ENCODE measurements at places on chromosomes 6 and 20.

- no peak for DNase-seq
Observed at GRCh38 chr20:62430311-62430853, 3.0 kb upstream of the RBBP8NL start.

GRCh38 chr6:62623846-62624532, 338.0 kb upstream of the KHDRBS2 start:
- no peak for DNase-seq

- DNase-seq = no peak
Observed at GRCh38 chr6:108163267-108163643, 2.6 kb upstream of the NR2E1 start.

- no peak for DNase-seq
Observed at GRCh38 chr20:1721687-1722512, 64.3 kb upstream of the SIRPG start.

- DNase-seq = no peak
Observed at GRCh38 chr6:125678601-125679000, 70.8 kb upstream of the HEY2 start.

GRCh38 chr6:130162421-130162820, 60.3 kb downstream of the SAMD3 start:
- no peak for DNase-seq

DNA sequence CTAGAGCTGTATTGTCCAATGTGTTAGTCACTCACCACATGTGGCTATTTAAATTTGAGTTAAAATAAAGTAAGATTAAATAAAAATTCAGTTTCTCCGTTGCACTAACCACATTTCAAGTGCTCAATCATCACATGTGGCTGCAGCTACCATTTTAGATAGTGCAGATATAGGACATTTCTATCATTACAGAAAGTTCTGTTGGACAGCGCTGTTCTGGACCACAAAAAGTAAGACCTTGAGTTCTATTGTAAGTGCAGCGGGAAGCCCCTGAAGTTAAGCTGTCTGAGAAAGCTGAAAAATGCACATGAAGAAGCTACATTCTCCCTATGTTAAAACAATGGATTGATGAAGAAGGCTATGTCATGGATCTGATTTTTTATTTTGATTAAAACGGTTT, 1.1 kb downstream of the ORC3 start:
- no peak for DNase-seq

- no peak for DNase-seq
Observed at GRCh38 chr6:121436274-121436857, 920 bp downstream of the GJA1 start.

DNA sequence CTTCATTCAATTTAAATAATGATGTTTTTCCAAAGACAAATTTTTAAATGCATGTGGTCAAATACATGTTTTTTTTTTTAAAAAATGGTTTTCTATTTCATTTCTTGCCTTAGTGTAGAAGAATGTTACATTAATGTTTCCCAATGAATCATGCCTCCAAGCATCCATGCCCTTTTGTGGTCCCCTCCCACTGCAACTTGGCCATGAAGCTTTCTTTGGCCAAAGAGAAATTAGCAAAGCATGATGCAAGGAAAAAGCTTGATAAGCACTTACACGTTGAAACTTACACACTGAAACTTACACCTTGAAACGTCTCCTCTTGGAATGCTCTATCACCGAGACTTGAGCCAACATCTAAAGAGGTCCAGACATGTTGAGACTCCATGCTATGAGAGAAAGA, 93.0 kb upstream of the ELOVL5 start:
- no peak for DNase-seq

- no peak for DNase-seq
Observed at GRCh38 chr6:123785039-123785438, 18.6 kb upstream of the NKAIN2 start.

GRCh38 chr6:131424475-131424874, 148.6 kb upstream of the ARG1 start:
- no peak for DNase-seq

GRCh38 chr6:160462116-160462515, 113.9 kb downstream of the SLC22A3 start:
- no peak for DNase-seq

GRCh38 chr6:150761771-150762170, 103.7 kb upstream of the MTHFD1L start:
- DNase-seq = no peak

GRCh38 chr20:2140561-2140960, 38.9 kb downstream of the STK35 start:
- DNase-seq = peak; percentile 54

GRCh38 chr6:149277621-149278020, 39.9 kb upstream of the TAB2 start:
- no peak for DNase-seq

DNA sequence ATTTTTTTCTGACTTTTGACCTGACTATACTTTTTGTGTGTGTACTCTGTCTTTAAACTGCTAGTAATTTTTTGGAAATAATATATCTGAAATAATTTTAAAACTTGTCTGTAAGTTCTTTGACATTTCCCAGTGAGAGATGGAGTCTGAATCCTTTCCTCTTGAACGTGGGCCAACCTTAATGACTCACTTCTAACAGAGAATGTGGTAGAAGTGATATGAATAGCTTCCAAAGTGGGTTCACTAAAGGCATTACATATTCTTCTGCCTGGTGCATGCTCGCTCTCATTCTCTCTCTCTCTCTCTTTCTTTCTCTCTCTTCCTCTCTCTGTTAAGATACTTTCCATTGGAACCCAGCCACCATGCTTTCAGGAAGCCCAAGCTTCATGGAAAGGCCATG, 108.7 kb upstream of the FERMT1 start:
- no peak for DNase-seq

- no peak for DNase-seq
Observed at GRCh38 chr6:6626187-6626586, 37.7 kb downstream of the LY86 start.

- no peak for DNase-seq
Observed at GRCh38 chr20:8255945-8256632, 124.0 kb downstream of the PLCB1 start.

DNA sequence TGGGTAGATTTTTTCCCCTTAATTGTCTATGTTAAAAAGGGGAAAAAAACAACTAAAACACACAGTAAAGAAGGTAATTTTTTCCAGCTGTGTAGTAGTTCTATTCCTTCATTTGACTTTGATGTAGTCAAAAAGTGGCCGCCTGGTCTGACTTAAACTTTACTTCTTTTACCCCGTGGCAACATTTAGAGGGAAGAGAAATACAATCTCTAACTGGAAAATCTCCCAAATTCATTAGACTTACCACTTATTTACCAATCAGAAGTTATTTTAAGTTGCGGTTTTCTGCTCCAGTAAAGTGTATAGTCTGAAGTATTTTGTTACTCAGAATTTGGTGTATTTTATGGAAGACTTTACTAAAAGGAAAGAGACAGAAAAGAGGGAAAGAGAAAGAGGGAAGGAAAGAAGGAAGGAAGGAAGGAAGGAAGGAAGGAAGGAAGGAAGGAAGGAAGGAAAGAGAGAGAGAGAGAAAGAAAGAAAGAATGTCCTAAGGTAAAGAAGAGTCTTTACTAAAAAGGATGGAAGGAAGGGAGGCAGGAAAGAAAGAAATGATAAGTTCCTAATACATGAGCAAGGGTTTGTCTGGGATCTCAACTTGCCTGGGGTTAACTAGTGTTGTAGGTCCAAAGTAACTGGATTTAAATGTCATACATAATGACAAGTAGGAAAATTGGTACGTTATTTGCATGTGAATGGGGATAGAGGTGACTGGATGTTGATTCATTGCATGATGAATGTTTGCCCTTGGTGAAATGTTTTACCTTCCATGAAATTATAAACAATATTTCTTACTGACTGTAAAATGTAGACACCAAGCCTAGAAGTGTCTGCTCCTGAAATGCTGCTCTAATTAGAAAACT, 135.1 kb downstream of the SAMD5 start:
- no peak for DNase-seq

DNA sequence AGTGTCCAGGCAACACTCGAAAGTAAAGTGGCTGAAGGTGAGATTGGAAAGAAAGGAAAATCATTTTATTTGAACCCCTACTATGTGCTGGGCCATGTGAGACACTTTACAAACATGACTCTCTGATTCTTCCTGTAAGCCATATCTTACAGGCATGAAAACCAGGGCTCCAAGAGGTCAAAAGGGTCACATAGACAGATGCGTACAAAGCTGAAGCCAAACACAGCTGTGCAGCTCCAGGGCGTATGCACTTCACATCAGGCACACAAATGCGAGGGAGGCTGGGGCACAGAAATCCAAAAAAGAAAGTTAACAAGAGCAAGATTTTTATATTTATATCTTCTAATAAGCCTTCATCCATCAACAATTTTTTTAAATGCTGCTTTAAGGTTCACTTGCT, 176.5 kb downstream of the PHACTR1 start:
- DNase-seq = no peak

DNA sequence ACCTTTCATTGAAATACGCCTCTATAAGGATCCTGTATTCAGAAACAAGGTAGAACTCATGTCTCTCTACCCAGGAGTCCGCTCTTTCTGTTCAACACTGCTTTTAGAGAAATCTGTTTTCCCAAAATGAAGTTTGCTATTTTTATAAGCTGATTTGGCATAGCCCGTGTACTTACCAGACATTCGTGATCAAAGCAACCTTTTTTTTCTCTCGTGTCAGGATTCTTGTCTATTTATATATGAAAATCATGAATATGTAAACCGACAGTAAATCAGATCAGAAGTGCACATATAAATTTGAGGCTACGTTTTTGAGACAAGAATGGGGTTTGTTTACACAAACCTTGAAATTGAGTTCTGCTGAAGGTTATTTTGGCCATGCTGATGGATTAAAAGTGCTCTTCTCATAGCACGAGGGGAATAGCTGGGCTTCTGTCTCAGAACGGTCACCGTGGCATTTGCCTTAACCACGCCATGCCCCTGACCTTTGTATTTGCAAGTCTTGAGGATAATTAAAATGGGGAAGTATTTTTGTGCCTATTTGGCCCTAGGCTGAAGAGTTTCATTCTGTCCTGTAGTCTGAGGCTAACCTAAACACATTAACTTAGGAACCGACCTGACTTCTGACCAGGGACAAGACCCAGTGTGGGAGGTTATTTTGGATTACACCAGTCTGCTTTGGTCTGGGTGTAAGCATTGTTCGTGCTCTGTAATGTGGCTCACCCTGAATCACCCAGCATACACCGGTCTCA, 118.6 kb downstream of the MAP3K4 start:
- DNase-seq = no peak

- no peak for DNase-seq
Observed at GRCh38 chr6:166344240-166344639, 1.9 kb upstream of the SFT2D1 start.

GRCh38 chr6:62298745-62299392, 12.8 kb upstream of the KHDRBS2 start:
- DNase-seq = no peak

DNA sequence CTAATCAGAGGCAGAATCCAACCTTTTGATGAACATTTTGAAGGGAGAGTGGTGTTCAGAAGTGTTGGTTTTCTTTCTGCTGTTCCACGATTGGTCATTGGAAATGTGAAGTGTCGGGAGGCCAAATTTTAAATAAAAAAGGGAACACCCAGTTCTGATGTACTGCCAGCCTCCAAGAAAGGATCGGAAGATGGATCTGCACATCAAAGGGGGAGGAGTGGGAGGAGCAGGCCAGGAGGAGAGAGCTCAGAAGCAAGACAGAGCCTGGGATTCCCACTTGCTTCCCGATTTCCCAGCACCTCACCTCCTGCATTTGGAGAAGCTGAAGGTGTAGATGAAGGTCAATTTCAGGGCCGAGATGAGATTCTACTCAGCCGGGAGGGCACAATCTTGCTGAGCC, 55.9 kb upstream of the NAA20 start:
- no peak for DNase-seq

GRCh38 chr6:106339334-106340029, 13.9 kb upstream of the ATG5 start:
- DNase-seq = no peak

GRCh38 chr20:44584162-44584561, 1.8 kb downstream of the PKIG start:
- no peak for DNase-seq

DNA sequence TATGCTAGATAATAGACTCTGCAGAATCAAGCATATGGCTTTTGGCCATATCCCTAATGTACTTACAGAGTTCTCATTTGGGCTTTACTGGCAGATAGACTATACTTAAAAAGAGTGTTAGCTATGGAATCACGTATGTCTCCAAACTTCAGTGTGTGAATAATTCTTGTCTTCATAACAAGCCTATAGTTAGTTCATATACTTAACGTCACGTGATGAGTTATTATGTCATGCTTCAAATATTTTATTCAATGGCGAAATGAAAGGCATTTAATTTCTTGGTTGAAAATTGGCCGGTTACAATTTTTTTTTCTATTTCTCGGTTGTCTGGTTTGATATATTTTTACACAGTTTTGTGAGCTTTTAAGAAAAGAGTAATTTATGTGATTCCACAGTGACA, 62.7 kb downstream of the MEI4 start:
- no peak for DNase-seq

GRCh38 chr20:50634191-50634590, 57.2 kb downstream of the RIPOR3 start:
- DNase-seq = no peak

DNA sequence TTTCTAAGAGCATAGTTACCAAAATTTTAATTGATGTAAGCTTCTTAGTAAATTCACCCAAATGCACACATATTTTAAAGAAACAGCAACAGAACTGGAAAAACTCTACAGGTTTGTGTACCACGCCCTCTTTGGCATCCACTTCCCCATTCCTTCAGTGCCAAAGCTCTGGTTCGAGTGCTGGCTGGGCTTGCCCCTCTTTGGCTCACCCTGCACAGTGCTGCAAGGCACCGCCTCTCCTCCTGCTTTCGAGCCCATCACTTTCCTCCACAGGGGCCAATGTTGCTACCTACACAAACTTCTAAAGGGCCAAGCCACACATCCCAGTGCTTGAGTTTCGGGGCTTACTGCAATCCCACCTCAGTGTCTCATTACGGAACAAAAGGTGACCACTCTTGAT, 9.6 kb downstream of the LRP11 start:
- DNase-seq = no peak

DNA sequence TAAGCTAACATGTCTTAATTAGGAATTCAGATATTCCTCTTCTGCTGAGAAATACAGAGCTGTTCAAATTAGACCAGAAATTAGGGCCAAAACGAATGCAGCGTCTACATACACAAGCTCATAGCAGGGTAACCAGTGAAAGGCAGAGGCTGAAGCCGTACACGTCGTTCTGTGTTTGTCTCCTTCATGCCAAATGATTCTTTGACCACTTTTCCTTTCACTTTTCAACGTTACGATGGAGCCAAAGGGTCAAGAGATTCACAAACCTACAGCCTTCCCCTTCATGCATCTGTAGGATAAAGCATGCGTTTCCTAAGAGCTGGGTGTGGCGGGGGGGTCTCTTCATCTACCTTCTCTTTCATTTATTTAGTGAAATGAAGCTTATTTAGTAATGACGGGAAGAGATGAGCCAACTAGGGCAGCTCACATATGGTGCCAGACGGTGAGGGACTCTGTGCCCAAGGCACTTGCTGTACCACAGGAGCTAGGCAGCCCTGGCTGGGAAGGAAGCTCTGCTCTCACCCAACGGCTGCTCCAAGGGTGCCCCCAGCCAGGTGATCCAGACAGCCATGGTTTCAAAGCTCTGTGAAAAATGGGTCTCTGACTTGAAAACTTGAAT, 178.0 kb downstream of the ATXN1 start:
- DNase-seq = no peak

GRCh38 chr20:52805296-52805571, 166.9 kb upstream of the TSHZ2 start:
- DNase-seq = no peak
